Kidney glomerular epithelial cell (primary cell): ENCODE measurements at places on chromosomes 5 and 9.

DNA sequence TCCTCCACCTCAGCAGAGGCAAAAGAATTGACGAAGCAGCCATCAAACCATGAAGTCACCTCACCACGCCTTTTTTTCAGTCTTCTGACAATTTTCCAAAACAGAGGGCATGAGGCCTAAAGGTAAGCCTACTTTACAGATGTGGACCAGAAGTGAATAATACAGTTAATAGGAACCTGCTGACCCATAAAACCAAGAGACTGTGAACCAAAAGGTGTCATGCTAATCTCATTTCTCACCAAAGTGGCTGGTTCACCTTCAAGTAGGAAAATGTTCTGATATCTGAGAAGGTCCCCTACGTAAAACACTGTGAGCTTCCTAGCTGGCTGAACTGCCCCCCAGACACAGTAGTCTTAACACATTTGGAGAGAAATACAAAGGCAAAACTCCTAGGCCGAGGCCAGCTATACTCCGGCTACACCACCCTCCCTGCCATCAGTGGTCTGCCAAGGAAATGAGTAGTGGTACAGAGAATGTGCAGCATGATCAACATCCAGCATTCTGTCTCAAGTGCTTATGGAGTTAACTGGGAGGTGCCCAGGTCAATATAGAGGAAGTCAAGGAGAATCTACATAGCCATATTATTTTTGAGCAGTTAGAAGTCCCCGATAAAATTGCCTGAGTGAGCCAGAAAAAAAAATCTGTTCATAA is 19.3 kb upstream of the F2RL2 start:
- DNase-seq: no peak

GRCh38 chr9:16701347-16701746 is 169.1 kb downstream of the BNC2 start:
- DNase-seq: no peak

GRCh38 chr9:18824095-18824666 is 208.8 kb downstream of the SAXO1 start:
- DNase-seq: no peak

- peak; percentile 38 for DNase-seq
These were observed 407.7 kb upstream of the GRAMD2B start for GRCh38 chr5:126015235-126016181.
